ENCODE measurements at places on chromosomes 1 and 21. TPM values are rescaled to one million over a fixed set of nuclear protein-coding genes. Genes with fewer than 3 reads are reported as not detected.

DNA sequence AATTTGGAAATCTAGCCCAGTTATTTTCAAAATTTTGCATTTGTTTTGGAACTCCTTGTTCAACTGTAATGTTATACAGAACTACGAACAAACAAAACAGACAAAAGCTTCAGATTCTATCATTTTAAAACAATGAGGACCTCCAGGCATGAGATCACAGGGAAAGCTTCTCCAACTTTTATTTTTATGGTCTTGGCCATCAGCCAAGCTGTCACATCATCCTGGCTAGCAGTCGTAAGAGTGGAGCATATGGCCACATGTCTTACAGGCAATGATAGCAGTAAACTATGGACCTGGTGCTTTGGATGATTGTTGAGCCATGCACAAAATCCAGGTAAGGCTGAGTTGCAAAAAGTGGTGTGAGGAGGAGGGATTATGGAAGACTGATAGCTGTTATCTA lies 299.6 kb downstream of the LMX1A start:
- no peak for DNase-seq
- H3K27ac ChIP-seq = no peak overlapping the region
- H3K36me3 ChIP-seq = no peaks in the 10 kb centered on the region
- H3K4me3 ChIP-seq = no peak overlapping the region

The KRTAP21-2 gene
- not detected for total RNA-seq

The ZNF669 gene
- 4.7 TPM for total RNA-seq

GRCh38 chr1:23357138-23357908 lies 12.3 kb downstream of the ZNF436 start:
- peaks cover 5% of the 10 kb centered on the region for H3K27me3 ChIP-seq
- no peak overlapping the region for H3K27ac ChIP-seq
- H3K36me3 ChIP-seq = peaks cover 58% of the 10 kb centered on the region
- peaks cover 9% of the 10 kb centered on the region for H3K4me1 ChIP-seq
- no peak overlapping the region for H3K4me3 ChIP-seq
- DNase-seq = no peak

Data from HFFc6 (cell line).